T-helper 17 cell (primary cell): ENCODE measurements at places on chromosomes 2 and 18.

DNA sequence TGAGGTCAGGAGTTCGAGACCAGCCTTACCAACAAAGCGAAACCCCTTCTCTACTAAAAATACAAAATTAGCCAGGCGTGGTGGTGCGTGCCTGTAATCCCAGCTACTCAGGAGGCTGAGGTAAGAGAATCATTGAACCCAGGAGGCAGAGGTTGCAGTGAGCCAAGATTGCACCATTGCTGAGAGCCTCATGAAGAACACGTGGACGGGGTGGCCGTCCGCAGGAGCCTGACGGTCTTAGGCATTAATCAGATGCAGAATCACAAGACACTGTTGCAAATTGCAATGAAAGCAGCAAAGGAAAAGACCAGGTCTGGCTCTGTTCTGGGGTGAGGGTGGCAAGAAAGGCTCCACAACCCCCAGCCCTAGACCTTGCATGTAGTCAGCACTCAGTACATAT is 104.0 kb upstream of the SLC66A3 start:
- no peak for DNase-seq

- no peak for DNase-seq
Observed at GRCh38 chr2:122873951-122874350, 1118.5 kb downstream of the TSN start.

- DNase-seq: no peak
Observed at GRCh38 chr18:48460929-48461583, 51.9 kb upstream of the ZBTB7C start.

DNA sequence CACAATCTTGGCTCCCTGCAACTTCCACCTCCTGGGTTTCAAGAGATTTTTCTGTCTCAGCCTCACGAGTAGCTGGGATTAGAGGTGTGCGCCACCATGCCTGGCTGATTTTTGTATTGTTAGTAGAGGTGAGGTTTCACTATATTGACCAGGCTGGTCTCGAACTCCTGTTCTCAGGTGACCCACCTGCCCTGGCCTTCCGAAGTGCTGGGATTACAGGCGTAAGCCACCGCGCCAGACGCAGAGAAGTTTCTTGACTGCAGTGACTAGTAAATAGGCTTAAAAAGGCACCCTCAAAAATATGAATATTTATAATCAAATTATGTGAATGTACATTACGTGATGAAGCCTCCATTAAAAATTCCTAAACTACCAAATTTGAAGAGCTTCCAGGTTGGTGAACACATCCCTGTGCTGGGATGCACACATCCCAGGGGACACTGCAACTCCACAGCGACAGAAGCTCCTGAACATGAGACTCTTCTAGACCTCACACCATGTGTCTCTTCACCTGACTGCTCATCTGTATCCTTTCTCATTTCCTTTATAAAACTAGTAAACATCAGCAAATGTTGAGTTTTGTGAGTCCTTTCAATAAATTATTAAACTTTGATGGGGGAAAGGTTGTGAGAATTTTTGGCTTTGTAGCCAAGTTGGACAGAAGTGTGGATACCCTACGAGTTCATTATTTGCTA is 203.3 kb upstream of the SPOPL start:
- no peak for DNase-seq

DNA sequence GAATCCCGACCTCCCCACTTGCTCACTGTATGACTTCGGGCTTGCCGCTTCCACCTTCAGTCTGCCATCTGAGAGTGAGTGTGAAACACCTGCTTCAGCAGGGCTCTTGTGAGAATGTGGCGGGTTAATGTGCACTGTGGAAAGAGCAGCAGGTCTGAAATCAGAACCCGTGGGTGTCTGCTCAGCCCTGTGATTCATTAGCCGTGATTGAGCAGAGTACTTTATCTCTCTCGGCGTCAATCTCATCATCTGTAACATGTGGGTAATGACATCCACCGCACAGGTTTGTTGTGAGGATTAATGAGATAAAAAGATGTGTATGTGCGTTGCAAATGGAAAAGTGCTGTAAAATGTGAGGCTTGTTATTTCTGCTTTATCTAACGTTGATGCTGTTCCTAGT is 128.6 kb downstream of the LRATD1 start:
- DNase-seq: no peak

DNA sequence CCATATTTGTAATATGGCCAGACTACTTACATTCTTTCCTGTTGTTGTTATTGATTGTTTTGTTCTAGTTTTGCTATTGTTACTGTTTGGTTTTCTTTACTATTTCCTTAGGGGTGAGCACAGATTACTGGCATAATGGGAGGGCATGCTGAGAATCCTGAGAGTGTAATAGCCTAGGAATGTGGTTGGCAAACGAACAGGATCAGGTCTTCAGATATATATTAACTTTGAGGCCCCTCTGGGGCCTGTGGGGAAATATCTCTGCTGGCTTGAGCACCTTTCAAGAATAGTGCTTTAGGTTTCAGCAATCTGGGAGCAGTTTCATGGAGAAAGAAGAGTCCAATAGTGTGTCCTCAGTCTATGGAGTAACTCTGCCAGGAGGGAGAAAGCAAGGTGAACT is 144.4 kb downstream of the THSD7B start:
- no peak for DNase-seq

DNA sequence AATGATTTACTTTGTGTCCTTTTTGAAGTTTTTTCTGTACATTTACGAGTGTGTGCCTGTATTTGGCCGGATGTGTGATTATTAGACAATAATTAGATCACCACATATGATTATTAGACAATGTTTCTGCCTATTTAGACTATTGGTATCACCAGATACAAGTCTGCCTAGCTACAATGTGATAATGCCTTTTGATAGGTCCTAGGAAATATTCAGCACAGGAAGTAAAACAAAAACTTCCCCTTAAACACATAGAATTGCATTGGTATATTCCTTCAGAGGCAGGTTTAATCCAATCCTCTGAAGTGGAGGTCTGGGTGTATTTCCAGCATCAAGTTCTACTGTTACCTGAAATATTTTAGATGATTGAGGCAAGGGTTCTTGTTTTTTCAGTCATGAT is 275.1 kb downstream of the TGIF1 start:
- no peak for DNase-seq

GRCh38 chr18:36758623-36759022 is 70.2 kb downstream of the TPGS2 start:
- no peak for DNase-seq

- DNase-seq: no peak
Observed at GRCh38 chr2:238968616-238969384, 120.9 kb downstream of the TWIST2 start.

- no peak for DNase-seq
Observed at GRCh38 chr2:203533676-203534591, 1.2 kb downstream of the RAPH1 start.

GRCh38 chr2:98795891-98796676 is 65.2 kb upstream of the MGAT4A start:
- DNase-seq: no peak

DNA sequence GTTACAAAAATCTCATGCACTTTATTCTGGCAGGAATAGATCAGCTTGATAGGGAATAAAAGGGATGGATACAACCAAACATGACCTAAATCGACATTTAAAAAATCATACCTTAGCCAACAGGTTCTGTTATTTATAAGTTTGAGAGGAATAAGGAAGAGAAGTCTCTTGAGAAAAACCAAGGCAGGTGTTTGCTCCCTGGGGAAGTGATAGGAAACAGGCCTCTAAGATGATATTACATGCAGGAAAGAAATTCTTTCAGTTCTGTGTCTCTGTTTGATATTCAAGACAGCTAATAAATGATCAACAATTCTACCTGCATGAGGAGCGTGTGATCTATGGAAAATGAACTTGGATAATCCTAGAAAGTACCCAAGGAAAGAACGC is 184.8 kb upstream of the ZEB2 start:
- no peak for DNase-seq

- no peak for DNase-seq
Observed at GRCh38 chr2:41872646-41873045, 175.2 kb upstream of the PKDCC start.

GRCh38 chr2:182015334-182016109 is 29.9 kb downstream of the PPP1R1C start:
- no peak for DNase-seq

DNA sequence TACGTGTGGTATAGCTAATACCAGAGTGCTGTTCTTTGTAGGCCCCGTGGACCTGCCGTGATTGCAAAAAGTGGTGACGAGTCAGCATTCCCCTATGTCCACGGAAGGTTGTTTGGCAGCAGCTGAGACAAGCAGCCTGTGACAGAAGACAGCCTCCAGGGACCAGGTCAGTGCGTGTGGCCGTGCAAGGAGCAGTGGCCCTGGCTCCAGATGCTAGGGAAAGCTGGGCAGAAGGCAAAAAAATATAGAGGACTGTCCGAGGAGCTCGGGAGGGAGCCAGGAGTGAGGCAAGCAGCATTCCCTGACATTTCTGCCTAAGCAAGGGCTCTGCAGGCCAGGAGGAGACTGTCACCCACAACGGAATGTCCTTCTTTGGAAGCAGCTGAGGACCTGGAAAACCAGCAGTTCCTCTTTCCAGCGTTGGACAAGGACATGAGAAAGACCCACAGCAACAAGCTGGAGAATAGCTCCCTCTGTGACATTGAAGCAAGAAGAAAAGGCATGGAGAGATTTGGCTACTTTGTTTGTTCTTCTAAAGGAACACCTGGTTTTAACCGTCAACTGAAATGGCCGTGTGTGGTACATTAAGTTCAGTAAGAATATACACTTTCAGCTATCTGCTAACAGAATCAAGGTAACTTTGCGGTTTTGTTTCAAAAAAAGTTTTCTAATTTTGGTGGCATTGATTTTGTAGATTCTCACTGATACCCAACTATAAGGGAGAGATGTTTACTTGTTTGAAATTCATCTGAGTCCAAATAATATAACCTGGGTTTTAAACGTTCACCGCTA is 58.3 kb downstream of the NPAS2 start:
- DNase-seq: no peak

DNA sequence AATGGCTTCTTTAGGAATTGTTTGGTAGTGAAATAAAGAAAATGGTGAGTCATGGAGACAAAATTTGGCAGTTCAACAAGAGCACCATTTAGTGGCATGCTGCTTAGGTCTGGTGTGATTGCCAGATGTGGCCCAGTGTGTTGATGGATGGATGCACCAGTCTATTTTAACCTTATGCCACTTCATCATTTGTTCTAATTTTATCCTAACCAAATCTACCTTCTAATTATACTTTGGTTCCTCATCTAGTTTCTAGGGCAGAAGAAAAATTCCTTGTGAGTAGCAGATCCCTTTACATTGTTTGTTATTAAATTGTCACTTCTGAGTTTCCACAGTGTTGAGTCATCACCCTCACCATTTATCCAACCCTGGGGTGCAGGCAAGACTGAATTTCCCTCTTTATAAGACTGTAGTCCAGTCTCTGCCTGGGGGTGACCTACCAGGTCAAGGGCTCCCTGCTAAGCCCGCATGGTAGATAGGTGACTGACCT is 32.5 kb downstream of the NABP1 start:
- DNase-seq: no peak

DNA sequence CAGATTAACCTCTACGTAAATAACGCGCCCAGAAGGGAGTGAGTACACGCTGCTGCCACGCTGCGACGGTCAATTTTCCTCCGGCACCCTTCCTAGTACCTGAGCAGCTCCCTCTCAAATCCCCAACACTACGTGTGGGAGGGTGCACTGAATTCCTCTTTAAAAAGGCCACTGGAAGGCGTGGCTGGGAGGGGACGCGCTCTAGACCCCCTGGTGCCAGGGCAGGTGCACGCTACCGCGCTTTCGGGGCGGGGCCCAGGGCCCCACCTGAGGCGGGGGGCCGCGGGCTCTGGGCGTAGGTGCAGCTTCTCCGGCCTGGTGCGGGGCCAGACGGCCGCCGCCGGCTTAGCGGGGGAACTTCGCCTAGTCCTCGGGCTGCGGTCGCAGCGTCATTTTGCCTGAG is 668 bp upstream of the ANKRD12 start:
- DNase-seq: no peak

- DNase-seq: no peak
Observed at GRCh38 chr2:69298862-69299261, 88.2 kb downstream of the GFPT1 start.

DNA sequence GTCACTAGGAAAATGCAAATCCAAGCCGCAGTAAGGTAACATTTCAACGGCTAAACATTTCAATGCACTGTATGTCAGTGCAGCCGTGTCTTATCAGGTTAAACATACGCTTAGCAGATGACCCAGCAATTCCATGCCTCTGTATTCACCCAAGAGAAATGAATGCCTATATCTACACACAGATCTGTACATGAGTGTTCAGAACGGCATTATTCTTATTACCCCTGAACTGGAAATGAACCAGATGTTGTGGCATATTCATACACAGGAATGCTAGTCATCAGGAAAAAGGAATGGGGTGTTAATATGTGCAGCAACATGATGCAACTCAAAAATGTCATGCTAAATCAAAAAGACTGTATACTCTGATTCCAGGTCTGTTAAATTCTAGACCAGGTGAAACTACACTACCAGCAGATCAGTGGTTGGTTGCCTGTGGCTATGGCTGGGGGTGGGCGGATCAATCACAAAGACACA is 80.4 kb upstream of the RPL31 start:
- DNase-seq: no peak

- no peak for DNase-seq
Observed at GRCh38 chr2:190514676-190515075, 19.8 kb downstream of the NEMP2 start.

GRCh38 chr2:219405451-219405850 is 12.7 kb upstream of the DES start:
- DNase-seq: no peak

- DNase-seq: no peak
Observed at GRCh38 chr2:38016219-38016618, 59.7 kb downstream of the CYP1B1 start.

GRCh38 chr2:142883526-142883925 is 6.1 kb downstream of the KYNU start:
- DNase-seq: no peak

DNA sequence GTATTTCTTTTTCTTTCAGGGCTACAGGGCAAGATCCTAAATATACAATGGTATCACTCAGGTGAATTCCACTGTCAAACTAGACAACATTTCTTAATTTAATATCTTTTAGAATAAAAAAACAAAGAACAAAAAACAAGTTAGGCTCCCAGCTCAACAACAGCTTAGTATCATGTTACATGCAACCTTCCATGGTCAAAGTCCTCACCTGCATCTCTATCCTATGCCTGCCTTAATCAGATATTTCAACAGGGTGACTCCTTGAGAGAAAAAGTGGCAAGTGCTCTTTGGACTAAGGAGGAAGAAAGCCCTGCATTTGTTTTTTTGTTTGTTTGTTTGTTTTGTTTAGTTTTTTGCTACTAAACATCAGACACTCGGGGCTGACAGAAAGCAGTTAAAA is 50.2 kb downstream of the WDFY1 start:
- DNase-seq: no peak

- DNase-seq: no peak
Observed at GRCh38 chr2:11069566-11070185, 85.6 kb upstream of the SLC66A3 start.

- no peak for DNase-seq
Observed at GRCh38 chr2:1611886-1612285, 132.4 kb downstream of the PXDN start.

DNA sequence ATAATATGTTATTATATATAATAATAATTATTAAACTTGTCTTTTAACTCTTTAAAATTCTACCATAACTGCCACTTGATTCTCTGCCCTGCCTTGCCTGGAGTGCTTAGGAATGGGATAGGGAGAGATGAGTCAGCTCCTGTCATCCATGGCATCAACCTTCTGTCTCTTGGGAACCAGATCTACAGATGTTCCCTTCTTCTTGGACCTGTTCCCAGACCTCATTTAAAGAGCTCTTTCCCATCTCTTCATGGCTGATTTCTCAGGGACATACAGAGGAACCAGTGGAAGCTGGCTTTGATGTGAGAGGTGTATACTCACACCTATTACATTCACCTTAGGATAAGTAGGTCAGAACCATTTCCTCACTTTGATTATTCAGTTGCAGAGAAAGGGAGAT is 155.3 kb upstream of the MYO3B start:
- no peak for DNase-seq

GRCh38 chr2:170409164-170409535 is 231.2 kb downstream of the MYO3B start:
- peak; percentile 54 for DNase-seq
